Tongue (tissue), 3 donors: ENCODE measurements at places on chromosomes 3 and 15.
A peak's percentile ranks its signal among the peaks of the same experiment; 100 is the strongest.

- no peak for DNase-seq
These were observed 8.8 kb upstream of the SLC6A6 start for GRCh38 chr3:14393440-14394106.

GRCh38 chr3:164416491-164417222, 661.6 kb downstream of the SI start:
- DNase-seq = peak; percentile 2

DNA sequence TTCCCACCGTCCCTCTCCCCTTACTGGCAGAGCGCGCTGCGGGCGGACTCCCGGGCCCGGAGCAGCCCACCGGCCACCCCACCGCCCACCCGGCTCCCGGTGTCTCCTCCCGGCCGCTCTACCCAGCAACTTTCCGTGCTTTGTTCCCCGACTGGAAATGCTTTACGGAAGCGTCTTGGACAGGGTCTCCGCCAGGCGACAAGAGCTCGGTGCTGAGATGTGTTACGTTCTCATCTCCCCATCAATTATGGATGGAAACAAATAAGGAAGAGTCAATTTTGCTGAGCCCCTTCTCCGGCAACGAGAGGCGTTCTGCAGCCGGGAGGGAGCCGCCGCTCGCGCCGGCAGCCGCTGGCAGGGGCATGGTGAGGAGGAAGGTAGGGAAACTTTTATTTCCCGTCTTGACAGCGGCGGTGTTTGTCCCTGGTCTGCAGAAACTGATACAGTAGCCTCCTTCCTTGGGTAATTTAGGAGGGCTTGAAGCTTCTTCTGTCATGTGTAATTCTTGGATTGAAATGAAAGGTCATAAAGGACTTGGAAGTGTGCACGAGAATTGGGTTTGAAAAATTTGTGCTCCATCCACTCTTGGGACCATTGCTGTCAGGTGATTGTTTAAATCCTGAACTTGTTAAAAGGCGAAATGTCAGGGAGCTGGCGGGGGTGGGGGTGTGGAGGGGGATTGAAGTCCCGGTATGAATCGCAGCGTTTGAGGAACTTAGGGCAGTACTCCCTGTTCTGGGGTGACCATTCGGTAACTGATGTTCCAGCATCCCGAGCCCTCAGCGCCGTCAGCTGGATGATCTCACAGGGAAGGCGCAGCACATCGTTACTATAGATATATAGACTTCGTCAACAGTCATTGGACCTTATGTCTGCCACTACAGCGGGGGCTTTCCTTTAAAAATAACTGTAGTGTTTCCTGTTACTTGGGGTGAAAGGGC, 1.5 kb downstream of the SEMA6D start:
- DNase-seq = peak; percentile 78

DNA sequence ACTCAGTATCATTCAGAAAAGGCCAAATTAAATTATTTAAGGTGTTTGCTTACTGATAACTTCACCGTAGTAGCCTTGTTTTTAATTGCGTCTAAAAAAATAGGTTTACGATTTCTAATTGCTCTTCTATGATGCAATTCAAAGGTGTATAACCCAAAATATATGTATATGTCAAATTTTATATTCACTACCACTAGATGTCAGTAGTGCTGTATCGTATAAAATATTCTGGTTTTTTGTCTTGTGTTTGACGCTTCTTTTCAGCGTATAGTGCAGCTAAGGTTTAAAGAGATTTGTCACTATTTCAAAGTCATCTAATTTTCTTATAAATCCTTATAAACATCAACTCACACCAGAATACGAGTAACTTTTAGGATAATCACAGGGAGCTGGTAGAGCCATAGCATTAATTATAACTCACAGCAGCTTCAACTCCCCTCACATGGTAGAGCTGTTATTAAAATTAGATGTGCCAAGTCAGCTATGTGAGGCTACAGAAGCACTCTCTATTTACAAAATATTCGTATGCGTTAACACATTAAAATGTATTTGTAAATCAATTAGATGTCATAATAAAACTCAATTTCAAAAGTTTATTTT, 3.5 kb downstream of the PFN2 start:
- peak; percentile 85 for DNase-seq

- DNase-seq = no peak
These were observed 3.2 kb upstream of the RAD51 start for GRCh38 chr15:40691737-40692136.

DNA sequence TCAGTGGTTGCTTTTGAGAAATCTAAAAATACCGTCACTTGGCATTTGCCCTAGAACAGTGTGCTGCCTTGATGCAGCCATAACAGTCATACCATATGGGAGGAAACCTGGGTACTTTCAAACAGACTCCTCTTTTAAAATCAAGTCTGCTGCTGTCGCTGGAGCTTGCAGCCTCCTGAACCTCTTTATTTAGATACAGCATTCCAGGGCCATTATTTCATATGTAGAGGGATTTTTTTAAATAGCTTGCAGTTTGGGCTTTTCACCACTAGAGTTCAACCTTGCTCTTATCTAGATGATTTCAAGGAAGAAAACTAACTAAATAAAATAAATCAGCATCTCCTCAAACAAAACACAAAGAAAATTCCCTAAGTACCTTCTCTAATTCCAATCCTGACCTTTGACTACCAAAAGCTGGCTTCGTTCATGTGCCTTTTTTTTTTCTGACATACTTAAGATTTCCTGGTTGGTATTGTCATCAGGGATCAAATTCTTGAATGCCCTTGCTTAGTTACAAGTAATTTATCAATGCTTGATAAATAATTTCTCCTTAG, 111.6 kb downstream of the KBTBD8 start:
- DNase-seq = peak; percentile 78

- no peak for DNase-seq
These were observed 1.7 kb downstream of the NCKIPSD start for GRCh38 chr3:48684054-48684349.

DNA sequence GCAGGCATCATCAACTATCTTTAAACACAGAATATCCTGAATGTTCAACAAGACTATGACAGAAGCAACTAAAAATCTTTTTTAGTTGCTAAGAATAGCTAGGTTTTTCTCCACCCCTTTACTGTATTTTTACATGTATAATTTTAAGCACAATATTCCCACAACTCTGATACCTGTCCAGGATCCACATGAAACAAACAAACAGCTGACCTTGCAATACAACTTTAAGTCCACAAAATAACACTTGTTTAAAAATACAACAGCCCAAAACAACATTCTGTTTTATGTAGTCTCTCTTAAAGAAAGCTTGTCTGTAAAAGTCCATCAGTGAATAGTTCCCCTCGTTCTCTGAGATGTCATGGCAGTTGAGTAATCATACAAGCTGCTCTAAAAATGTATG, 41.1 kb downstream of the IFT57 start:
- DNase-seq = no peak

DNA sequence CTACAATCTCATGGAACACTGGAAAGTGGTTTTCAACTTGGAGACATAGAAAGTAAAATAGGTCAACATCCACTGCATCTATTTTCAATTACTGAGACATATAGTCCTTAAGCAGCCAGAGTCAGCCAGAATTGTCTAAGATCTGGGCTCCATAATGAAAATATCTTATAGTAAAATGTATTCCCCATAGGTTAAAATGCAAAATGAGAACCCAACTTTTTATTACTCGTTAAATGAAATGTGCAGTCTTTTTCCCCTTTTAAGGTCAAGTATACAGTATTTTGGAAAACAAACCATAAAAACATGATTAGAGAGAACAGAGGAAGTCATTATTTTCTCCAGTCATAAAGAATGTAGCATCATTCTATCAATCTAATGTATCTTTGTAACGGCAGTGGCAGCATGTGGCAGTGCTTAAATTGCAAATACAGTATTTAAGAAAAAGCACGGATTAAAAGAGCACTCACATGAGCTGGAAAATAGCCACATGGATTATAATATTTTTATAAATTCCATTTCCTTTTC, 64.4 kb upstream of the CPB1 start:
- DNase-seq = no peak

- no peak for DNase-seq
These were observed 7.8 kb upstream of the RFC4 start for GRCh38 chr3:186814100-186814499.

GRCh38 chr3:151558661-151559060, 97.8 kb upstream of the IGSF10 start:
- DNase-seq = no peak

DNA sequence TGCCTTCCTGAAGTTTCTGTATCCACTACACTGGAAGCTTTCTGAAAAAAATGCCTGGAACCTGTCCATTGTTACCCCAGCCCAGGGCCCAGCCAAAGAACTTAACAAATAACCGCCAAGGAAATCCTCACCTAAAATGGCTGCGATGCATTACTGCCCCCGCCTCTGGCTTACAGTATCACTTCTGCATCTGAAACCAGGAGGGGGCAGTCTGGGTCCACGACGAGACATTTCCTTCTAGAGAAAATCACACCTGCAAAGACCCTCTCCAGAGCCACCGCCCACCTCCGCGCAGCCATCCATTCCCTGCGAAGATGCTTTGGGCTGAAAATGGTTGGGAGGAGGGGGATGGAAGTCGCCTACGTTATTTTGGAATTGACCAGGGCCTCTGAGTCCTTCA, 22.4 kb upstream of the CELF6 start:
- peak; percentile 13 for DNase-seq

- no peak for DNase-seq
These were observed 1.8 kb downstream of the ICE2 start for GRCh38 chr15:60477164-60477563.

DNA sequence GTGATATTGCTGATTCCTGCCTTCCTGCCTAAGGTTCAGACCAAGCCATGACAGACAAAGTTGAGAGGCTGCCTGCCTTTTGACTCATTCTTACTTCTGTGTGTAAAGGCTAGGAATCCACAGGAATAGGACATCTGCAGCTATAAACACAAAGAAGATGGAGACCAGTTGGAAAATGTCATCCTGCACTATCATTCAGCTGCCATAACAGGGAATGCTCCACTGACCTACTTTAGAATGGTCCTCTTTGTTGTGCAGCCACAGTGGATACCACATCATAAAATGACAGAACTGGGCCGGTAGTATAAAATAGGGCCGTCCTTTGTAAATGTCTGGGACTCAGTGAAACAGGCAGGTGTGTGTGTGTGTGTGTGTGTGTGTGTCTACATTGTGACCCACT, 75.1 kb downstream of the STAC start:
- DNase-seq = no peak

DNA sequence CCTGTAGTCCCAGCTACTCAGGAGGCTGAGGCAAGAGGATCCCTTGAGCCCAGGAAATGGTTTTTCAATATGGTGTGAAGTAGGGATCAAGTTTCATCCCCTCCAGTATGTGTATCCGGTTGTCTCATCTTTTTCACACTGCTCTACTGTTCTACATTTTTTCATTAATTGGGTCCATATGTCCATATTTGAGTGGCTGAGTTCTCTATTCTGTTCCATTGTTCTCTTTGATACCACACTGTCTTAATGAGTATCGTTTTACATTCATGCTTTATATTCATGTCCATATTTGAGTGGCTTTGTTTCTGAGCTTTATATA, 81.6 kb upstream of the LRRFIP2 start:
- no peak for DNase-seq

- DNase-seq = no peak
These were observed 514.4 kb upstream of the TBL1XR1 start for GRCh38 chr3:177711637-177712036.

DNA sequence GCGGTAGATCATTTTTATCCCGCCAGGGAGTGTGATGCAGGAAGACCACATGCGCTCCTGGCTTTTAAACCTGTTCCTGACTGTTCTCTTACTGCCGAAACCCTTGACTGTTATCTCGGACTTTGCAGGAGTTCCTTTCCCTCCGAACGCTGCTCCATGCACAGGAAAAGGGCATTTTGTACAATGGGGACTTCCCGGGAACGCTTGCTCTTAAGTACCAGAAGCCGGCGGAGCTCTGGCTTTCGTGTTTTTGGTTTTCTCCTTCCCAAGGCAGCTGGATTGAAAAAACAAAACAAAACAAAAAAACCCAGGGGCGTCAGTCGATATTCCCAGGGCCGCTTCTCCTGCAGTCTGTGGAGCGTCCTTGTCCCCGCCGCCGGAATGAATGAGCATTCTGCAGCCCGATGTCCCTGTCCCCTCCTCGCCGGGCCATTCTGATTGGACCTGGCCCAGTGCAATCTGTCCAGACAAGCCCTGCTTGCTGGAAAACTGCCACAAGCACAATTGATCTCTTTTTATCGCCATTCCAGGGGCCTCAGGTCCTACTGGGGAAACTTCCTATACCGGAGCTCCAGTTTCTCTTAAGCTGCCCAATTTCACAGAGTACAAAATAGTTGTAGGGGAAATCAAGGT, 44.8 kb downstream of the SLC6A1 start:
- no peak for DNase-seq

- no peak for DNase-seq
These were observed 125.0 kb upstream of the SMAD3 start for GRCh38 chr15:66940368-66940767.

- no peak for DNase-seq
These were observed 68.2 kb downstream of the RAB7A start for GRCh38 chr3:128794067-128794768.
